Caudate nucleus (tissue), 63 donors: ENCODE measurements at places on chromosomes 4 and X.

- DNase-seq, result no peak
Observed at GRCh38 chrX:133370696-133371275, 44.5 kb downstream of the GPC4 start.

- DNase-seq, result no peak
Observed at GRCh38 chr4:8590546-8590880, 2.1 kb upstream of the CPZ start.

- DNase-seq, result no peak
Observed at GRCh38 chr4:87853108-87853507, 20.3 kb downstream of the MEPE start.

DNA sequence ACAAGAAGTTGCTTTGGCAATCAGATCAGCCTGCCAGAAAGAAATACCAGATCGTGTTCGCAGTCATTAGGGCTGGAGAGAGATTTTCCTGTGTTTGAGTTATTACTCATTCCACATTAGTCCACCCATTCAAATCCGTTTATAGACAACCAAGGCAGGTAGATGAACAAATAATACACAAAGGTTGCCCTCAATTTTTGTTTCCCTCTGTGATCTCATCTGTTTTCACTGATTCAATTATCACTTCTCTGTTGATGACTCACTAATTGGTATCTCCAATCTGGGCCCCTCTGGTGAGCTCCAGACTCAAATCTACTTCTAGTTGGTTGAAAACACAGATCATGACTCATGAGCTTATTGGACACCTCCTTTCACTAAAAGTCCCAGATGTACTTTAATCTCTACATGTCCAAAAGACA, 54.5 kb downstream of the CHM start:
- no peak for DNase-seq

DNA sequence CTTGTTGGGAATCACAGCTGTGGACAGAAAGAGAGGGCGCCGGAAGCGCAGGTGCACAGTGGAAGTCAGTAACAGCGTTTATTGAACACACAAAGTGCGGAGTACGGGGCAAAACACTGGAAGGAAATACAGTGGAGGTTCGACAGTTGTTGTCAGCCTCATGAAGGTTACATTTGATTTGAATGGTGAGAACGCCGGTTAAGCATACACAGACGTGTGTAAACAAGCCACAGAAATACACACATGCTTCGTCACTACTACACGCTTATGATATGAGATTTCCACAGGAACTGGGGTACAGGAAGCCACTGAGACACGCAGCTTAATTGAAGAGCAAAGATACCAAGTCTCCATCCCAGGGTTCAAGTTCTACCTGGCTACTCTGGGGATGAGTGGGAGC, 12.0 kb downstream of the CCKAR start:
- no peak for DNase-seq

DNA sequence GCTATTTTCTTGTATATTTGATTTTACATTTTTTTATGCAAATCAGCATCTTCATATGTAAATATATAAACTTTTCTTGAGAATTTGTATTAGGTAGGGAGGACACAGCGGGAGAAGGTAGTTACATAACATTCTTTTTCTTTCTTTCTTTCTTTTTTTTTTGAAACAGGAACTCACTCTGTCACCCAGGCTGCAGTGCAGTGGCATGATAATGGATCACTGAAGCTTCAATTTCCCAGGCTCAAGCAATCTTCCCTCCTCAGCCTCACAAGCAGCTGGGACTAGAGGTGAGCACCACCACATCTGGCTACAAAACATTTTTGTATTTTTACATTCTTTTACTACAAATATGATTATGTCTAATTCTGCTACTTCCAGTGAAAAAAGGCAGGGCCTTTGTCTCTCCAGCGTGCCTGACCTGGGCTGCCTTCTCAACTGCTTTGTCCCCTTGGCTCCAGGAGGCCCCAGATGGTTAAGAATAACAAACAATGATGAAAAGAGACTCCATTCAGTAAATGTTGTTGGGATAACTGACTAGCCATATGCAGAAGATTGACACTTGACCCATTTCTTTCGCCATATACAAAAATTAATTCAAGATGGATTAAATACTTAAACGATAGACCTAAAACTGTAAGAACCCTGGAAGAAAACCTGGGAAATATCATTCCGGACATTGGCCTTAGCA, 46.5 kb upstream of the FAT4 start:
- no peak for DNase-seq

DNA sequence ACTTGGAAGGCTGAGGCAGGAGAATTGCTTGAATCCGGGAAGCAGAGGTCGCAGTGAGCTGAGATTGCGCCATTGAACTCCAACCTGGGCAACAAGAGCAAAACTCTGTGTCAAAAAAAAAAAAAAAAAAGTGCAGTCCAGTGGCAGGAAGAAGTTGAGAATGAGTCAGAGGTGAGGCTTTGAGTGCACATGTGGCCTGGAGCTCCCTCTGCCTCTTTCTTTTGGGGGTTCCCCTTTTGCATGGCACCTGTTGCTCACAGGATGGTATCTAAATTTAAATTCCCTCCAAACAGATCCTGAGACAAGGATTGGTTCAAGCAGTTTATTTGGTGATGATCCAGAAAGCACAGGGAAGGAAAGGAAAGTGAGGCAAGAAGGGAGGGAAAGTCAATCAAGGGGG, 151.4 kb upstream of the STX18 start:
- DNase-seq, result no peak

DNA sequence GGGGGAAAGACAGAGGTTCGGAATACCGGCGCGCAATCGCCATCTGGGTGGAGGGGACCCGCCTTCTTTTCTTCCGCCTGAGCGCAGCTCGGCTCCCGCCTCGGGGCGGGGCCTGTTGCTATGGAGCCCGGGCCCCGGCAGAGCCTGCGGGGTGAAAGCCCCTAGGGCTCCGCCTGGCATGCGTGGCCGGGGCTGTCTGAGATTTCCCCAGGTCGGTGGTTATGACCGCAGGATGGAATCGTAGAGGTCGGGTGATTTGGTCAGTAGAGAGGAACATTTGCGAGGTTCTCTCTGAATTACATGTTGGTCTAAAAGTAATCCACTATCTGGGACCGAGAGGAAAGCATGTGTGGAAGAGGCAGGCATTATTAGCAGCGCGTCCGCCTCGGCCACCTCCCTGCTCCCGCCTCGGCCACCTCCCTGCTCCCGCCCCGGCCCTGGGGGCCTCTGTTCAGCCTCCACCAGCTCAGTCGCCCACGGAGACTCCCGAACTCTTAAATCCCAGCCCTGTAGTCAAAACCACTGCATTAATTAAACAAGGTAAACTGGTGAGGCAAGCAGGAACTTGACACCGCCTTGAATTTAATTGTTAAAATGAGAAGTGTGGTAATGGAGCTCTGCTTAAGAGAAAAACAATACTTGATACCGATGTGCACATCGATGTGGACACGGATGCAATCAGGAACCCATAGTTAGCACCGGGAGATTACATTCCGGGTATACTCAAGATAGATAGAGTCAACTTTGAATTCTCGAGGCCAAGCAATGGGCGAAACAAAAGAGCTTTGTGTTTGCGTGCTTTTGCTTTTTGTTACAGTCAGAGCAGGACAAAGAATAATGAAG, 45.2 kb downstream of the TRIM2 start:
- no peak for DNase-seq
